ENCODE measurements at places on chromosomes 3 and 15. TPM values are rescaled to one million over a fixed set of nuclear protein-coding genes. Genes with fewer than 3 reads are reported as not detected.
A peak's percentile ranks its signal among the peaks of the same experiment; 100 is the strongest.

MYZAP gene
- total RNA-seq = 6.8 TPM

SPESP1 gene
- total RNA-seq = 2.7 TPM

TEX55 gene
- total RNA-seq = not detected

CD96 gene
- total RNA-seq = 5.1 TPM

HACL1 gene
- total RNA-seq = 21.6 TPM

KLF15 gene
- 55.7 TPM for total RNA-seq

NUP210 gene
- 3.7 TPM for total RNA-seq

NMB gene
- total RNA-seq = 8.0 TPM

STXBP5L gene
- total RNA-seq = 0.07 TPM

RBM5 gene
- total RNA-seq = 217 TPM

CHRM5 gene
- total RNA-seq = not detected

OGG1 gene
- 26.3 TPM for total RNA-seq

FOXL2 gene
- total RNA-seq = not detected

UROC1 gene
- not detected for total RNA-seq

RAF1 gene
- total RNA-seq = 158 TPM

KBTBD13 gene
- 3.1 TPM for total RNA-seq

FAM227B gene
- 15.2 TPM for total RNA-seq

DNA sequence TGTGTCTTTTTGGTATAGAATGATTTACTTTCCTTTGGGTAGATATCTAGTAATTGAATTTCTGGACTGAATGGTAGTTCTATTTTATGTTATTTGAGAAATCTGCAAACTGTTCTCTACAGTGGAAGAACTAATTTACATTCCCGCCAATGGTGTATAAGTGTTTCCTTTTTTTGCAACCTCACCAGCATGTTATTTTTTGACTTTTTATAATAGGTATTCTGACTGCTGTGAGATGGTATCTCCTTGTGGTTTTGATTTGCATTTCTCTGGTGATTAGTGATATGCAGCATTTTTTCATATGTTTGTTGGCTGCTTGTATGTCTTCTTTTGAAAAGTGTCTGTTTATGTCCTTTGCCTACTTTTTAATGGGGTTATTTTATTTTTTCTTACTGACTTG, 607.2 kb downstream of the OTOL1 start:
- no peak for DNase-seq

DNA sequence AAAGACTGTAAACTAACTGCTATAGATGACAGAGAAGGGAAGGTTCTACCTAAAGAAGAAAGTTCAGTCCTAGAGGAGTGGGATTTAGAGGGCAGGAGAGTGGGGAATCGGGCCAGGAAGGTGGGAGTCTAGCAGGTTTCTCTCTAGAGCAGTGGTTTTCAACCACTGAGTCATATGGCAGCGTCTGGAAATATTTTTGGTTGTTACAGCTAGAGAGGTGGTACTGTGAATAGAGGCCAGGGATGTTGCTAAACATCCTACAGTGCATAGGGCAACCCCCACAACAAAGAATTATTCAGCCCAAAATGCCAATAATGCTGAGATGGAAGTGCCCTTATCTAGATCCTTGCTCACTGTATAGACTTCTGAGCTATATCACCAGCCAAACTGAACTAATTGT, 28.7 kb downstream of the ATP1B3 start:
- no peak for DNase-seq

- DNase-seq = no peak
These were observed 136.0 kb upstream of the THBS1 start for GRCh38 chr15:39444735-39445470.

GRCh38 chr3:8313560-8314267, 187.9 kb upstream of the LMCD1 start:
- DNase-seq = no peak

GRCh38 chr3:177441813-177442646, 244.7 kb upstream of the TBL1XR1 start:
- no peak for DNase-seq

GRCh38 chr3:134029256-134029733, 430 bp downstream of the SLCO2A1 start:
- no peak for DNase-seq

DNA sequence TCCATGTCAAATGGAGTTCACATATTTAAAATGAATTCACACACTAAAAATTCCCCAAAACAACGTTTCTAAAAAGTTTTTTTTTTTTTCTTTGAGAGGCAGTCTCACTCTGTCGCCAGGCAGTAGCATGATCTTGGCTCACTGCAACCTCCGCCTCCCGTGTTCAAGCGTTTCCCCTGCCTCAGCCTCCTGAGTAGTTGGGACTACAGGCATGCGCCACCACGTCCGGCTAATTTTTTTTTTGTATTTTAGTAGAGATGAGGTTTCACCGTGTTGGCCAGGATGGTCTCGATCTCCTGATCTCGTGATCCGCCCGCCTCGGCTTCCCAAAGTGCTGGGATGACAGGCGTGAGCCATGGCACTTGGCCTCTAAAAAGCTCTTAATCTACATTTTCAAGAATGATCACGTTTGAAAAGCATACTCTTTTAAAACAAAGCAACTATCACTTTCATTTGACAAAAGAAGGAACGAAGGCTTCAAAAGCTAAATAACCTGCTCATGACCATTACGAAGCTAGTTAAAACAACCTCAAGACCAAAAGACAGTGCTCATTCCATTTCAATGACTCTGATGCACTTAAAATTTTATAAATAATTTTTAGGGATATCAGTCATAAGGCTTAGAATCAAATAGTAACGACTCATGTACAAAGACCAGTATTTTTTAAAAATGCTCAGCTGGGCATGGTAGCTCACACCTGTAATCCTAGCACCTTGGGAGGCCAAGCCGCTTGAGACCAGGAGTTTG, 5.5 kb downstream of the UBE3A start:
- DNase-seq = no peak

GRCh38 chr3:58004973-58005372, 3.2 kb upstream of the FLNB start:
- DNase-seq = no peak

GRCh38 chr3:67437789-67438188, 216.6 kb downstream of the SUCLG2 start:
- no peak for DNase-seq

DNA sequence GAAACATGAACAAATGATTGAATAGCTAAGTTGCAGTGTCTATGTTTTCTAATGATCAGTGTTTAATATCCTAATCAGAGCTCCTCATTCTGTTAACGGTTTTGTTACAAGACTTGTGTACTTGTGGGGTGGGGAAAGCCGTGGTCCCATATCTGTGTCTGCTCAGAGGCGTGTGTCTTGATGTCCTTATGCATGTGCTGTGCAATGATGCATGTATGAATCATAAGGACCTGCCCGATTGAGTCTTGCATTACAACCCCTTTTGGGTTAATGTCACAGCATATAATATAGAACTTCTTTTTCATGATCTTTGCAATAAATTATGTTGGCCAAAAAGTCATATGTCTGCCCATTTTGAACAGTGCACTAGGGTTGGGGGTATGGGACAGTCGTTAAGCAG, 233.4 kb downstream of the ITPR1 start:
- no peak for DNase-seq

DNA sequence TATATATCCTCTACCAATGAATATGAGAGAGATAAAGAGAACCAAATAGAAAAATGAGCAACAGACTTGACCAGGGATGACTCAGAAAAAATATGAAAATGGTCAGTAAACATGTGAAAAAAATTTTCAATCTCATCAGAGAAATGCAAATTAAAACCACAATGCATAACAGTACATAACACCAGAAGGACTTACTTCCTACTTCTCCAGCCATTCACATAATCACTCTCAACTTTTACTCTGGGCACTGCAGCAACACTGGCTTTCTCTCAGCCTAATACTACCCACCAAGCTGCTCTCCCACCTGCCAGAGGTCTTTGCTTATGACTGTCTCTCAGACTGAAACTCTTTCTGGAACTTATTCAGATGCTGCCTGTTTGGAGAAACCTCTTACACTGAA, 49.4 kb downstream of the DPH6 start:
- DNase-seq = no peak

DNA sequence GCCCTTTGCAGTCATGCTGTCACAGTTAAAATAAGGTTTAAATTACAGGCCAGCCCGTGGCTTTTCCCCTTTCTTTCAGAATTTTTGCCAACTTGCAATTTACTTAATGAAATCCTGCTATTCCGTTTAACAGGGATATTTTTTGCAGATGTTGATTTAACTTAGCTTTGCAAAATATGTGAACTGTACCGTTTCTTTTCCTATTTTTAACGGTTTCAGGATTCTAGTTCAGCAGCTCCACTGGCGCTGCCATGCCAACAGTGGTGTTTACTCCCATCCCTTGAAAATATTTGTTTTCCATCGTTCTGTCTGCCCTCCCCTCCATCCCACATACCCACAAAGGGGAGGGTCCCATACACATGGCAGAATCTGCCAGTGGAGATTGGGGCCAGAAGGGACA, 54.3 kb downstream of the SMAD6 start:
- no peak for DNase-seq

DNA sequence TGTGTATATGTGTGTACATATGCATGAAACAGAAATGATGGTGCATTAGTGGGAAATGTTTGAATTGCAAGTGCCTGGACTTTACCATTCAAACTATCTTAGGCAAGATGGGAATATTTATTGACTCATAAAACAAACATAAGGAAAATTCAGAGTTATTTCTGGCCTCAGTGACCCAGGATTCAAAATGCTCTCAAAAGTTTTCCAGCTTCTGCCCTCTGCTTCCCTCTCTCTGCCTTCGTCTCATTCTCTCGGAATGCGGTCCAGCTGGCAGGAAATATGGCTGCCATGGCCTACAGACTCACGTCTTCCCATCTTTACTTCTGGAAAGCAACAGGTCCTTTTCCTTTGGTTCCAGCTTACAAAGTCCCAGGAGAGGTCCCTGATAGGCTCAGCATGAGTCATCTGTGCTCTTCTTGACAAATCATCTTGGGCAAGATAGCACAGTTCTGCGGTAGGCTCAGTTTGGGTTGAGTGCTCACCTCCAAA, 8.7 kb upstream of the ZNF774 start:
- no peak for DNase-seq

DNA sequence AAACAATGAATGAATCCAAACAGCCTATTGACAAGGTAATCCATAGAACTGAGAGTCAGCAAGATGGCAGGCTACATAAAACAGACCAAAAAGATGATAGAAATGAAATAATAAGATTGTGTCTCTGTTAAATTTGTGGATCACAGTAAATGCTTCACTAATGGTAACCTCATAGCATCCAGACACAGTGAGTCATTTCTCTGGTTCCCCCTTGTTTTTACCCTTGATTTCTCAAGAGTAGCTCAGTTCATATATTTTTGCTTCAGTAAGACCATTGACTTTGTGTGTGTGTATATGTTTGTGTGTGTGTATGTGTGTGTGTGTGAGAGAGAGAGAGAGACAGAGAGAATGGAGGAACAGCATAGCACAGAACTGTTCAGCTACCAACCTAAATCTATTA, 546.9 kb downstream of the RBMS3 start:
- DNase-seq = no peak

GRCh38 chr3:161275919-161276318, 54.8 kb downstream of the NMD3 start:
- DNase-seq = no peak

DNA sequence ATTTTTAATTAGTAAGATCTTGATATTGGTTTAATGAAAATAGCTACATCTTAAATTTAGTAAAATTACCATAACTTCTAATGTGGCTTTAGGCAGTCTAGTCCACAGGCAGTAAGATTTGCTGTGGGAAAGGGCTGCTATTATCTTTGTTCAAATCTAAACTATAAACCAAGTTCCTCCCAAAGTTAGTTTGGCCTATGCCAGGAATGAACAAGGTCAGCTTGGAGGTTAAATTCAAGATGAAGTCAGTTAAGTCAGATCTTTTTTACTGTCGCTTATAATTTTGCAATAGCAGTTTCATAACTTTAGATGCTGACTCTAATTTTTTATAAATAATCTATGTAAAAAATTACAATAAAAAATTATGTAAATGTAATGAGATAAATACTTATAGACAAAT, 1016.9 kb upstream of the ALCAM start:
- DNase-seq = no peak

- no peak for DNase-seq
These were observed 296.7 kb downstream of the PTPRG start for GRCh38 chr3:61858054-61858453.

GRCh38 chr3:35680866-35681650, 41.7 kb downstream of the ARPP21 start:
- DNase-seq = no peak

GRCh38 chr15:87873516-87873915, 383.0 kb downstream of the NTRK3 start:
- DNase-seq = no peak

DNA sequence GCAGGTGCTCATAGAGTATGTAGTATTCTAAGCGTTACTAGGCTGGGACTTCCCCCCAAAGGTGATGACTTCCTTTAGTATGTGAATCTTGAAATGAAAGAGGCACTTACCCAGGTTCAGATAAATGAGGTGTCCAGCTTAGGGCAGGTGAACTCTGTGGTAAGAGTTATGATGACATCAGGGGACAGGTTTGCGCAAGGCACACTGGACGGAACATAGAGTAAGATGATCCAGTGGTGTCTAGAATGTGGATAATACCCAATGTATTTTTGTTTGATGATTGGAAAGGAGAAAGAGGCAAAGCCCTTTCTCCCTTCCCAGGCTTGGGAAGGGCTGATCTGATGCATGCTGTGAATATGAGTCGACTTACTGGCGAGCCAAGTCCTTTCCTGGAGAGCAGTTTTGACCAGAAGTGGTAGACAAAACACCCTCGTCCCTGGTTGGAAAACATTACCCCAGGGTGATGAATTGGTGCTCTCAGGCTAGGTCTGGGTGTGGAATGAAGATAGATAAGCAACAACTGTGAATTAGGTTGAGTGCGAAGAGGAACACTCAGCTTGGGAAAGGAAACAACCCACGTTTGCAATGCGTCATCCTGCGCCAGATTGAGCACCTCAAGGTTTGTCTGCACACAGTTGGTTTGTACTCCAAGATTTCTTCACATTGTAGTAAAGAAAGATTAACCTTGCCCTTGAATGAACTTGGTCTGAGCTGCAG, 124.2 kb downstream of the GHSR start:
- DNase-seq = peak; percentile 44

GRCh38 chr15:66165856-66166255, 87.7 kb downstream of the MEGF11 start:
- no peak for DNase-seq

- DNase-seq = no peak
These were observed 60.0 kb downstream of the CLASP2 start for GRCh38 chr3:33658039-33658438.

DNA sequence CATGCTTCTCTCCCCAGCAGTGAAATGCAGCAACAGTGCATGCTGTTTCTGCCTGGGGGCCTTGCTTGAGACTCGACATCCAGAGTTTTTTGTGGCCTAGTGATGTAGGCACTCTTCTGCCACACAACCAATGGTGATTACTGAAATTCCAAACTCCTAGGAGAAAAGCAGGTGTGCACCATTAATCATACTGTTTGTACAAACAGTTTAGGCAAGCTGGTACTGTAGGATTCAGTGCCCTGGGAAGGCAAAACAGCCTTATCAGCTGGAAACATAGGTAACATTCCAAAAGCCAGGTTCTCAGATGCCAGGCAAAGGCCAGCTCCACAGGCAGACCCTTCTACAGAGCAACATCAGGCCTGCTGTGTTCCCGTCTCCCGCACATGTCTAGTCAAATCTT, 17.5 kb upstream of the RBP1 start:
- no peak for DNase-seq

All from thoracic aorta (tissue), 2 donors.